Activated CD4-positive, alpha-beta T cell treated with anti-CD3 and anti-CD28 coated beads, Interleukin-2, amount 50 U/mL, for 1 hour (primary cell): ENCODE measurements at places on chromosomes 13 and 19.

GRCh38 chr19:56840451-56841192, at the start of the genes PEG3 and ZIM2:
TSS of gene PEG3 (minus strand) at chr19:56840726. CDS start at chr19:56824655, 16,071 bp downstream.
TSS of gene ZIM2 (minus strand) at chr19:56840726. CDS start at chr19:56824277, 16,449 bp downstream.
- no peak for DNase-seq

DNA sequence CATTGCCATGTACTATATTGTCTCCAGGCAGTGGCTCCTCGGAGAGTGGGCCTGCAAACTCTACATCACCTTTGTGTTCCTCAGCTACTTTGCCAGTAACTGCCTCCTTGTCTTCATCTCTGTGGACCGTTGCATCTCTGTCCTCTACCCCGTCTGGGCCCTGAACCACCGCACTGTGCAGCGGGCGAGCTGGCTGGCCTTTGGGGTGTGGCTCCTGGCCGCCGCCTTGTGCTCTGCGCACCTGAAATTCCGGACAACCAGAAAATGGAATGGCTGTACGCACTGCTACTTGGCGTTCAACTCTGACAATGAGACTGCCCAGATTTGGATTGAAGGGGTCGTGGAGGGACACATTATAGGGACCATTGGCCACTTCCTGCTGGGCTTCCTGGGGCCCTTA, 624 bp downstream of the GPR32 start:
- no peak for DNase-seq

- no peak for DNase-seq
Measured at GRCh38 chr13:43300865-43301264, 277.5 kb downstream of the DNAJC15 start.

GRCh38 chr19:1407528-1408299, at the start of gene DAZAP1:
TSS of gene DAZAP1 (plus strand) at chr19:1407586. CDS start at chr19:1407774, 188 bp downstream.
- DNase-seq, result peak; percentile 28

DNA sequence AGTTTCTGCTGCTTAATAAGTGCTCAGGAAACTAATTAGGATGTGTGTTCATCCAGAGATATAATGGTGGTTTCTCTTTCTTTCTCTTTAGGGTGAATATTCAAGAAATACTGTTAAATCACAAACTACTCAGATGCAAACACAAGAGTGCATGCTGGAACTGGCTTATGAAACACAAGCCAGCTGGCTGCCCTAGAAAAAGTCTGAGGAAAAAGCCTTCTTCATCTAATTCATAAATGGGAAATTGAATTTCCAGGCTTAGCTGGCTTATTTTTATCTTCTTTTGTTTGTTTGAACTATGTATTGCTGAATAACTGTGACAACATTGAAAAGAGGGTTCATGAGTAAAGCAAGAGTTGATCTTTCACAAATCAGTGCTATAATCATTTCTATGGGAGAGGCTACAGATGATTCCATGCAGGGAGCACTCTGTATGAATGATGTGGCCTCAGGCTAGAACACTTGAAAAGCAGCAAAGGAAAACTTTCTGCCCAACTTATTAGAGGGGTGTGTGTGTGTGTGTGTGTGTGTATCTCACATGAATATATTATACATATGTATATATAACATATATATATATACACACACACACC, 69.8 kb upstream of the SCEL start:
- DNase-seq, result no peak

- no peak for DNase-seq
Measured at GRCh38 chr13:106490569-106491321, 44.7 kb downstream of the EFNB2 start.

GRCh38 chr19:44542671-44543070, 13.2 kb upstream of the CEACAM20 start:
- no peak for DNase-seq

GRCh38 chr13:19959141-19959830, 759 bp downstream of the ZMYM2 start:
- DNase-seq, result peak; percentile 69

DNA sequence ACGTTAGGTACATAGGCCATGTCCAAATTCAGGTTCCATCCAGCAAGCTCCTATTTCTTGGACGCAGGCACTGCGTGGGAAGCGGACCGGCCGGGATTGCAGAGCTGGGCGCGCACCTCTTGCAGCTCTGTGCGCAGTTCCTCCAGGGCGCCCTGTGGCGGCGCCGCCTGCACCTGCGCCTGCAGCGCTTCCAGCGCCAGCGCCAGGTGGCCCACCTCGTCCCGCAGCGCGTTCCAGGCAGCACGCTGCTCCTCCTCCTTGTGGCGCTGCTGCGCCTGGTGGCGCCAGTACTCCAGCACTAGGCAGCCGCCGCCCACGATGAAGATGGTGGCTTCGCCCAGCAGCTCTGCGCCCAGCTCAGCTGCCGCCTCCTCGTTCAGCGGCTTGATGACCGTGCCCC, 31.1 kb downstream of the OPA3 start:
- DNase-seq, result no peak

DNA sequence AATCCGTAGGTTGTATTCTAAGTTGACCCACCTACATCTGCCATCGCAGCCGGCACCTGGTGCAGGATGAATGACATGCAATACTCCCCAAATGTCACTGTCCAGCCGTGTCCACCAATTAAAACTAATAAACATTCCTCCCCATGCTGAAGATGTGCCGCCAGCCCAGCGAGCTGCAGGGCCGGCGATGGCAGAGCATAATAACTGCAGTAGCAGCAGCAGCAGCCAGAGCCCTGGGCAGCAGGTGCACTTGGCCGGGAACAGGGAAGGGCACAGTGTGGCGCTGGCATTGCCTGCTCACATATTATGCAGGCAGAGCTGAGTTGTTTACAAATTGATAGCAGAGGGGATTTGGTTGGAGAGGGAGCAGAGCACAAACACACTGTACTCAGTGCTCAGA, 754.9 kb downstream of the OLFM4 start:
- no peak for DNase-seq

DNA sequence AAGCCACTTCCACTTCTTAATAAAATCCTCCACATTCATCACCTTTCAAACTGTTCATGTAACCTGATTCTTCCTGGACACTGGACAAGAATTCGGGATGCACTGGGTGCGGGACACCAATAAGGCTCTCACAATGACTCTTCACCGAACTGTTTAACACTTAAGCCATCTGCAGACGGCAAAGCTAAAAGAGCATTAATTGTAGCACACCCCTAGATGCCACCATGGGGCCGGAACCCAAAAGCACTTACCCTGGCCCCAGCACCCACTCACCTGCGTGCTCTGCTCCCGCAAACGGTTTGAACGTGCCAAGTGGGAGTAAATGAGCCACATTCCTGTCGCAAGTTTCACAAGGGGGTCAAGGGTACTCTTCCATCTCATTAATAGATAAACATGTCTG, 254.3 kb upstream of the PRR20A start:
- no peak for DNase-seq

GRCh38 chr13:45700971-45701900, 884 bp upstream of the CBY2 start:
- no peak for DNase-seq

DNA sequence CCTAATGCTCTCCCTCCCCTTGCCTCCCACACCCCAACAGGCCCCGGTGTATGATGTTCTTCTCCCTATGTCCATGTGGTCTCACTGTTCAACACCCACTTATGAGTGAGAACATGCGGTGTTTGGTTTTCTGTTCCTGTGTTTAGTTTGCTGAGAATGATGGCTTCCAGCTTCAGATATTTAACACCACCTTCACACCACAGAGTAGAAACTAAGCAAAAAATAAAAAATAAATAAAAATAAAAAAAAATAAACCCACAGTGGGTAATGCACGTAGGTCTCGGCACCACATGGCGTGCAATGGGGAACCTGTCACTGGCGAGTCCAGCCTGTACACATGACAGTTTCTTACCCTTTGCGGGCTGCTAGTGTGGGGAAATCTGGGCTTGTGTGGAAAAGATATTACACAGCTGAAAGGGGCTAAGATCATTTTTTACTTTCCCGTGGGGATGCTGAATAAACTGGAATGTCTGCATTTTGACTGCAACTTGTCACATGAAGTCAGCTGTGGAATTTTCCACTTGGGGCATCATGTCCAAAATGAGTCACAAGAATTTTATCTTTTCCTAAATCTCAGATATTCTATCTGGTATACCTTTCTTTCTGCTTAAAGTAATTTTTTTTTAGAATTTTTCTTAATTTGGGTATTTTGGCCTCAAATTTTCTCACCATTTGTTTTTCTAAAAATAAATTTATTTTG, 170.5 kb downstream of the IRS2 start:
- DNase-seq, result no peak

DNA sequence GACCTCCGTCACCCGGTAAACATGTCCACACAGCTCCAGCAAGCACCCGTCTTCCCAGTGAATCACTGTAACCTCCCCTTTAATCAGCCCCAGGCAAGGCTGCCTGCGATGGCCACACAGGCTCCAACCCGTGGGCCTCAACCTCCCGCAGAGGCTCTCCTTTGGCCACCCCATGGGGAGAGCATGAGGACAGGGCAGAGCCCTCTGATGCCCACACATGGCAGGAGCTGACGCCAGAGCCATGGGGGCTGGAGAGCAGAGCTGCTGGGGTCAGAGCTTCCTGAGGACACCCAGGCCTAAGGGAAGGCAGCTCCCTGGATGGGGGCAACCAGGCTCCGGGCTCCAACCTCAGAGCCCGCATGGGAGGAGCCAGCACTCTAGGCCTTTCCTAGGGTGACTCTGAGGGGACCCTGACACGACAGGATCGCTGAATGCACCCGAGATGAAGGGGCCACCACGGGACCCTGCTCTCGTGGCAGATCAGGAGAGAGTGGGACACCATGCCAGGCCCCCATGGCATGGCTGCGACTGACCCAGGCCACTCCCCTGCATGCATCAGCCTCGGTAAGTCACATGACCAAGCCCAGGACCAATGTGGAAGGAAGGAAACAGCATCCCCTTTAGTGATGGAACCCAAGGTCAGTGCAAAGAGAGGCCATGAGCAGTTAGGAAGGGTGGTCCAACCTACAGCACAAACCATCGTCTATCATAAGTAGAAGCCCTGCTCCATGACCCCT, 9.0 kb upstream of the CEACAM5 start:
- DNase-seq, result no peak

DNA sequence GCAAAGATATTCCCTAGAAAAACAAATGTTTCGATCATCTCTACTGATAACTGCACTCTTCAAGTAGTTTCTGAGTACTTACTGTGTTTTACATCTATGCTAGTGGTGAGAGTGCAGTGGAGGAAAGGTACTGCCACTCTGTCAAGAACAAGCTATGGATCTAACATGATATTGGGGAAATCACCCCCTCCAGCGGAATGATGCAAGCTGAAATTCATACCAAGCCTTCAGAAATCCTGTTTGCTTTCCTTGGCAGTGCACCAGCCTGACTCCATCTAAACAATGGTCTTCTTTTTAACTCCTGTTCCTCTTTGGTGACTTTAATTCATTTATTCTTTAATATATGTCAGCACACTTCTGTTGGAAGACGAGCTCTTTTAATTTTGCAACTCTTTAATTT, 238.0 kb downstream of the PCDH9 start:
- no peak for DNase-seq

- DNase-seq, result peak; percentile 52
Measured at GRCh38 chr19:12872941-12873890, 8.0 kb downstream of the DNASE2 start.

GRCh38 chr13:65834897-65835296, 1395.2 kb downstream of the PCDH9 start:
- DNase-seq, result no peak

DNA sequence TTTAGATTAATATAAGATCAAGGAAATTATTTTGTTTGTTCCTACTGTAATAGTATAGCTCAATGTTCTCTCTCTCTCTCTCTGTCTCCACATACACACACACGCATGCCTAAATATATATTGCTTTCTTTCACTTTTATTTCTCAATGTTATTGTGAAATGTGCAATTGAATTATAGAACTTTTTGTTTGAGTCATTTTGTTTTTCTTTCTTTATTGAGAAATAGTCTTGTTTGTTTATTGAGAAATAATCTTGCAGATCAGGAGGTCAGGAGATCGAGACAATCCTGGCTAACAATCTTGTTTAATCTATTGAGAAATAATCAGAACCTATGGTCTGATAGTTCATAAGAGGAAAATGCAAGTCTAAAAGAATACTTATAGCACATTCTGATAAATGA, 1581.3 kb downstream of the EFNB2 start:
- no peak for DNase-seq

GRCh38 chr19:46605356-46605821, 4.3 kb downstream of the CALM3 start:
- DNase-seq, result no peak

- DNase-seq, result no peak
Measured at GRCh38 chr19:50697414-50698124, 22.0 kb downstream of the SHANK1 start.

- DNase-seq, result no peak
Measured at GRCh38 chr13:81488021-81488420, 1147.1 kb upstream of the SPRY2 start.

- no peak for DNase-seq
Measured at GRCh38 chr19:50870417-50871089, 2.7 kb upstream of the KLK2 start.

- no peak for DNase-seq
Measured at GRCh38 chr19:18682807-18683108, 722 bp upstream of the CRTC1 start.

DNA sequence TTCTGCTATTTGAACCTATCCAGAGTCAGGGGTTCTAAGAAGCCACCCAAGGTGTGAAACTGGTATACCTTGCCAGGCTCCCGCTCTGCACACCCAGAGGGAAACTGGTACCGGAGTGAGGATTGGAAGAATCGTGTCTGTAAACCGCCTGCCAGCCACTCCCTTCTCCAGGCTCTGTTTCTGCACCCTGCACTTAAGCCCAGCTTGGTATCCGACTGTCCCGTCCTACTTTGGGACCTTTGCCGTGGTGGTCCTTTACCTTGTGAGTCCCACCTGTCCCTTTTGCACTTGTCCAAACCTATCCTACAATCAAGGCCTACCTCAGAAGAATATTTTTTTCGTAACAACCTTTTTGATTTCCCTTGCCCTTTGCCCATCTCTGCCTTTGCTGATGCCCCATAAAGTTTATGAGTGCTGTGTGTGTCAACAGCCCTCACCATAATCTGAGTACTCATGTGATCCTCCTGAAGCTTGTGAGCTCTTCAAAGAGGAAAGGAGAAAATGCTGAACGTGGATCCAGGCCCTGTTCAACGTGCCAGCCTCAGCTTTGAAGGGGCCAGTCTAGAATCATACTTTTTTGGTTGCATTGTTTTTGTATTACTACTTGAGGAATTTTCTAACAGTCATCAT, 44.7 kb downstream of the GARRE1 start:
- DNase-seq, result no peak
